ENCODE measurements at places on chromosomes 6 and 20.

DNA sequence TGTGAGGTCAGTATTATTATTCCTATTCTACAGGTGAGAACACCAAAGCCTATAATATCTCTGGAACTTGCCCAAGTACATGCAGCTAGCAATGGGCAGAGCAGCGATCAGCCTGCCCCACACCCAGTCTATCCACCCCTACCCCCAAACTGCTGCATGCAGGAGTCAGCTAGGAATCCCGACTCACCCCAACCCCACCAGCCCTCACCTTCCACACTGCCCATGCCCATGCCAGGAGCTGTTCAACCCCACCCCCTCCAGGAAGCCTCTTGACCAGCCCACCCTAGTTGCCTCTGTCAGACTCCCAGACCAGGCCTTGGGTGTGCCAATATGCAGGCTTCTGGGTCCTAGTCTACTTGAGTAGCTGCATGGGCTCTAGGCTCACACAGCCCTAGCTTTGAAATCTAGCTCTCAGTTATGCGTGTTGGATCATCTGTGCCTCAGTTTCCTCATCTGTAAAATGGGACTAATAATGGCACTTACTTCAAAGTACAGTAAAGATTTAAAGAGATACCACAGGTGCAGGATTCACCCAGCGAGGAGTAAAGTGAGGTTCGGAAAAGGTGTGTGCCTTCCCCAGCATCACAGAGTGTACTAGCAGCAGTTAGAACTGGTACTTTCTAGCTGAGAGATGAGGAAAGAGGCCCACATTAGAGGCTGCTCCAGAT, 173.2 kb downstream of the VEGFA start:
- DNase-seq = no peak

- no peak for DNase-seq
Observed at GRCh38 chr6:34063651-34064050, 82.2 kb downstream of the GRM4 start.

DNA sequence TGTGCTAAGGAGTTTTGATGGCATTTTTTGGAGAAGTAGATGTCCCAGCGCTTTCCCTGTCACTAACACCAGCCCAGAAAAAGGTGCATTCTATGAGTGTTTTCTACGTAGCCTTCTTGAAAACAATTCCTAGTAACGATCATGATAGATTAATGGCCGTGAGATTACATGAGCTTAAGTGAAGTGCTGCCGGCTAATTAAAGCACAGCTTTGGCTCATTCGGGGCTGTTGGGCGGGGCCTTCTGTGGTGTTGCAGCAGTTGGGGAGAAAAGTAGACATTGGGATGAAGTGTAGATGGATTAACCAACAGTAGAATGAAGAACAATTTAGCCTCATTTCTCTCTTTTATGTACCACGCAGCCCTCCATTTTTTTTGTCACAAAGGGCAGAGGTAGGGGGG, 20.8 kb upstream of the TRAF3IP2 start:
- no peak for DNase-seq

- no peak for DNase-seq
Observed at GRCh38 chr6:109739686-109740085, 48.6 kb downstream of the FIG4 start.

DNA sequence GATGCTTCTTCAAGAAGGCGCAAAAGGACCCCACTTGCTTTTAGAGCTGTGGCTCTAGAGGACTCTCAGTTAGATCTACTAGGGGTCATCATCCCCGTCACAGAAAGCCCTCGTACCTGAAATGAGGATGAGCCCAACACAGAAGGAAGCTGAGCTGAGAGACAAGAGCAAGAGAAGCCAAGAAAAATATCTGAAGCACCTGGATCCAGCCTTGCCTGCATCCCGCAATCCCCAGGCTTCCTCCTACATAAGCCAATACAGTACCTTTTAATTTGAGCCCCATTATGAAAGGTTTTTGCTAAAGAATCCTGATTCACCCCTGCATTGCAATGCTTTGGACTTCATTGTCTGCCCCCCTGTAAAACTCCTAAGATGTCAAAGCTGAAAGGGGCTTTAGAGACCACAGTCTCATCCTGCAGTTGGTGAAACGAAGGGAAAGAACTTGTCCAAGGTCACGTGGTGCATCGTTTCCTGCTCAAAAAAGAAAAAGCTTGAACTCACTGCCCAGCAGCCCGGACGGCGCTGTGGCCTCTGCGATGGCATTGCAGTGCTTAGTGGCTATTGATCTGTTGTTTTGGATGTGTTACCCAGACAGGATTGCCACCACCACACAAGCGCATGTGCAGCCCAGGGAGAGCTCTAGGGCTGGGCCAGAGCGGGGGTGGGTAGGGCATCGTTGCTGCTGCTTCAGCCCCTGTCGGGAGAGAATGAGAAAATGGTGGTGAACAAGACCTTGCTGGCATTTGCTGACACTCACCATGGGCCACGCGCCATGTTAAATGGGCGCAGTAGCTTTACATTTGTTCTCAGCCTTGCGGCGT, 28.4 kb downstream of the AAR2 start:
- no peak for DNase-seq

GRCh38 chr6:422433-423054, 31.0 kb downstream of the IRF4 start:
- DNase-seq = no peak

DNA sequence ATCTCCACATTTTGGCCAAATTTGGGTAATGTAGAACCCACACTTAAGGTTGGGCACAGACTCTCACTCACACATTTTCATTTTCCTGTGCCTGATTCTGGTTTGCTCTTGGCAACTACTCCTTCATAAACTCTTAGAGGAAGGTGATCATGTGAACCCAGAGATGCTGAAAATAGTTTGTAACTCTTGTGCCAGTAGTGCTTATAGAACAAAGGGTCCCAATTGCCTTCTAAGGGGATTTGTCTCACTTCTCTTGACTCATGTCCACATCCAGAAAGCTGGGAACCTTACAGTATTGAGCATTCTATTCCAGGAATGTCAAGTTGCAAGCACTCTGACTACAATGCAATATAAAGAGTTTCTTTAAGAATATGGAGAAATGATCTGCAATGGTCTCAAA, 62.0 kb upstream of the TASP1 start:
- DNase-seq = no peak

GRCh38 chr6:167855825-167856425, 29.2 kb downstream of the AFDN start:
- DNase-seq = no peak

GRCh38 chr20:24771542-24772061, 177.5 kb upstream of the CST7 start:
- DNase-seq = no peak

Measured in omental fat pad (tissue), 4 donors.